Metanephros (tissue), 2 donors: ENCODE measurements at places on chromosomes 12 and 14. TPM values are rescaled to one million over a fixed set of nuclear protein-coding genes. Genes with fewer than 3 reads are reported as not detected.

Gene HCAR1
- total RNA-seq: 3.7 TPM

Gene TUNAR
- total RNA-seq: 0.23 TPM

Gene IL26
- not detected for total RNA-seq

Gene CLECL1
- total RNA-seq: 0.35 TPM

Gene CARMIL3
- total RNA-seq: 1.9 TPM

Gene CABP1
- total RNA-seq: 1.9 TPM

Gene MCRS1
- 54.4 TPM for total RNA-seq

Gene RPS6KL1
- total RNA-seq: 2.1 TPM

Gene AQP2
- total RNA-seq: 339 TPM
